Effector memory CD8-positive, alpha-beta T cell (primary cell): ENCODE measurements at places on chromosomes 16 and 17.
A peak's percentile ranks its signal among the peaks of the same experiment; 100 is the strongest.

DNA sequence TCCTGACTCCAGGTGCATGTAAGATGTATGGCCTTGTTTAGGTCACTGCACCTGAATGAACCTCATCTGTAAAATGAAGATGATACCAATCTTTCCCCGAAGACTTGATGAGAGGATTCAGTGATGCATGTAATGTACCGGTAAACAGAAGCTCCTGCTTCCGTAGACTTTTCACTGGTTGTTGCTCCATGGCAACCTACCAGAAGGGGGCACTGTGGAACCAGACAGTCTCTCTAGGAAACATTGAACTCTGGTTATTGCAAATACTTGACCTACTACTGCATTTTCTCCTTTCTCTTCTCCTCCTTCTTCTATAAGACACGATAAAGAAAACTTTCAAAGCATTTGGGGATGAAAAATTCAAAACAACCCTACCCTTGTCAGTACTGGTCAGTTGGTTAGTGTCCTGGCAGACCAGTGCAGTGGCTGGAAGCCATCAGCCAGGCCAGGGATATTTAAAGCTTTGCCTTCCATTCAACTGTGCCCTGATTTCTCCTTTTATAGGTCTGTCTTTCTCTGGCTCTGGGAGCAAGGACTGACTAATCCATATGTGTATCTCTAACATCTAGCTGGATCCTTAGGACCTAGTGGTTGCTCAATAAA is 667.4 kb upstream of the SALL1 start:
- DNase-seq = no peak
- H3K4me3 ChIP-seq = no peak overlapping the region
- no peaks in the 10 kb centered on the region for H3K27me3 ChIP-seq
- no peaks in the 10 kb centered on the region for H3K36me3 ChIP-seq
- H3K4me1 ChIP-seq = no peaks in the 10 kb centered on the region

DNA sequence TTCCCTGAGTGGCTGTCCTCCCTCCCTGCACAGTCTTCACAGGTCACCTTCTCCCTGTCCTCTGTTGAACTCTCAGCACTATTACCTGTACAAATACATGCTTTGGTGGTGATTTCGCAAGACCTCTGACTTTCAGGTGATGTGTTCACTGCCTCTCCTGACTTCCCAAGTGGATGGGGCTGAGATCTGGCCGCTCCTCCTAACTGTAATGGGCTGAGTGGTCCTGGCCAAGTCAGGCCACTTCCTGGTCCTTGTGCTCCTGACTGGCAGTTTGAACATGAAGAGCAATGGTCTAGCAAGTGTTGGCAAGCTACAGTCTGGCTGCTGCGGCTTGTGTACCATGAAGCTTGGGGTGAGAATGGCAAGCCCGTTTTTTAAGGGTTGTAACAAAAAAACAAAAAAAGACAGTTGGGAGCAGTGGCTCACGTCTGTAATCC is 11.7 kb upstream of the TMED6 start:
- H3K4me1 ChIP-seq = peaks cover 10% of the 10 kb centered on the region
- H3K27ac ChIP-seq = no peak overlapping the region
- H3K36me3 ChIP-seq = peaks cover 68% of the 10 kb centered on the region
- DNase-seq = no peak
- H3K4me3 ChIP-seq = no peak overlapping the region

GRCh38 chr17:67526700-67527099 is 149.6 kb downstream of the PITPNC1 start:
- peaks cover 9% of the 10 kb centered on the region for H3K36me3 ChIP-seq
- no peak overlapping the region for H3K4me3 ChIP-seq
- peaks cover 22% of the 10 kb centered on the region for H3K4me1 ChIP-seq
- no peak for DNase-seq
- H3K27ac ChIP-seq = peak overlapping the region; percentile 86
- no peaks in the 10 kb centered on the region for H3K27me3 ChIP-seq

- no peak for DNase-seq
- no peak overlapping the region for H3K4me3 ChIP-seq
- H3K27me3 ChIP-seq = no peaks in the 10 kb centered on the region
- no peaks in the 10 kb centered on the region for H3K4me1 ChIP-seq
- no peaks in the 10 kb centered on the region for H3K36me3 ChIP-seq
- H3K27ac ChIP-seq = no peak overlapping the region
Measured at GRCh38 chr16:9976601-9977000, 205.6 kb downstream of the GRIN2A start.

DNA sequence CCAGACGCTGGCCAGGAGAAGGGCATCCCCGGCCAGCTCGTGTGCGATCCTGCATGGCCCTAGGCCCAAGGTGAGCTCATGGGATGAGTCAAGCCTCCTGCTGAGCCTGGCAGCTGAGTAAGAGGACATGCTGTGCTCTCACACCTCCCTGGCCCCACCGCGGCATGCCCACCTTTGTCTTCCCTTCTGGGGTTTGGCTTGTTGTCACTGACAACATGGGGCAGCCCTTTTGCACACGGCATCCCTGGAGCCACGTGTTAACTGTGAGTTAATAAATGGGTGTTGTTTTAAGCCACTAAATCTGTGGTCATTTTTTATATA is 8.9 kb upstream of the TNS4 start:
- H3K36me3 ChIP-seq = peaks cover 6% of the 10 kb centered on the region
- H3K4me3 ChIP-seq = no peak overlapping the region
- no peaks in the 10 kb centered on the region for H3K27me3 ChIP-seq

- H3K36me3 ChIP-seq = no peaks in the 10 kb centered on the region
- no peak overlapping the region for H3K4me3 ChIP-seq
- no peak for DNase-seq
- H3K4me1 ChIP-seq = no peaks in the 10 kb centered on the region
Measured at GRCh38 chr17:45749831-45750335, 34.2 kb upstream of the CRHR1 start.

- H3K4me1 ChIP-seq = peaks cover 32% of the 10 kb centered on the region
- no peak overlapping the region for H3K27ac ChIP-seq
- no peak for DNase-seq
Measured at GRCh38 chr17:9985646-9986045, 80.6 kb upstream of the RCVRN start.

DNA sequence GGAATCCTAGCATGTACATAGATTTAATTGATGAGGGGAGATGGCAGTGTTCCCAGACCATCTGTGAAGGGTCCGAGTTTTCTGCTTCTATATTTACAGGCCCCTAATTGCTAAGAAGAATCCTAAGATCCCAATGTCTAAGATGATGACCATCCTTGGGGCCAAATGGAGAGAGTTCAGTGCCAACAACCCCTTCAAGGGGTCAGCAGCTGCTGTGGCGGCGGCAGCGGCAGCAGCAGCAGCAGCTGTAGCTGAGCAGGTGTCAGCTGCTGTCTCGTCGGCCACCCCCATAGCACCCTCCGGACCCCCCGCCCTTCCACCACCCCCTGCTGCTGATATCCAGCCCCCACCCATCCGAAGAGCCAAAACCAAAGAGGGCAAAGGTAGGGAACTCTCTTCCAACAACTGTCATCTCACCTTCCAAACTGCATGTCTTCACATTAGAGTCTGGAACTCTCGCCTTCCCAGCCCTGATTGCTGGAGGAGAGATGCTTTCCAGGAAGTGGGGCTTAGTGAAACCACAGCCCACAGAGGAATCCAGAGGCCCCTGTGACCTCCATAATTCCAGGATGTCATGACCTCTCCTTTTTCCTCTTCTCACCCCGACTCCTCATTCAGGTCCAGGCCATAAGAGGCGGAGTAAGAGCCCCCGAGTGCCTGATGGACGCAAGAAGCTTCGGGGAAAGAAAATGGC is 4.7 kb downstream of the CHD3 start:
- H3K4me3 ChIP-seq = no peak overlapping the region
- H3K27ac ChIP-seq = peak overlapping the region; percentile 71
- H3K36me3 ChIP-seq = peaks cover 80% of the 10 kb centered on the region
- DNase-seq = no peak

DNA sequence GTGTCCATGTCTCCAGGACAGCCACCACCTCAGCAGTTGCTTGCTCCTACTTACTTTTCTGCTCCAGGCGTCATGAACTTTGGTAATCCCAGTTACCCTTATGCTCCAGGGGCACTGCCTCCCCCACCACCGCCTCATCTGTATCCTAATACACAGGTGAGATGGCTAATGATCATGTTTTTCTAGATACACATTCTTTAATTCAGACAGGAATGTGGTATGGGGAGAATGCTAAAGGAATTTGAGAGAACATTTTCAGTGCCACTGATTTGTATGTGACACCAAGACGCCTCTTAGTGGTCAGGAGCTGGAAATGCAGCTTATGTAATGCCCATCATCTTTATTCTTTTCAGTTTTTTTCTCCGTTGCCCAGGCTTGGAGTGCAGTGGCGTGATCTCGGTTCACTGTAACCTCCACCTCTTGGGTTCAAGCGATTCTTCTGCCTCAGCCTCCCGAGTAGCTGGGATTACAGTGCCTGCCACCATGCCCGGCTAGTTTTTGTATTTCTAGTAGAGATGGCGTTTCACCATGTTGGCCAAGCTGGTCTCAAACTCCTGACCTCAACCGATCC is 8.9 kb upstream of the RAPGEFL1 start:
- no peaks in the 10 kb centered on the region for H3K27me3 ChIP-seq
- H3K4me1 ChIP-seq = peaks cover 8% of the 10 kb centered on the region
- peak overlapping the region; percentile 29 for H3K27ac ChIP-seq
- peak; percentile 26 for DNase-seq
- peaks cover 91% of the 10 kb centered on the region for H3K36me3 ChIP-seq
- H3K4me3 ChIP-seq = no peak overlapping the region

GRCh38 chr16:22813223-22813947 is 577 bp upstream of the HS3ST2 start:
- no peak overlapping the region for H3K27ac ChIP-seq
- no peaks in the 10 kb centered on the region for H3K4me1 ChIP-seq
- no peak for DNase-seq
- peaks cover 23% of the 10 kb centered on the region for H3K27me3 ChIP-seq

DNA sequence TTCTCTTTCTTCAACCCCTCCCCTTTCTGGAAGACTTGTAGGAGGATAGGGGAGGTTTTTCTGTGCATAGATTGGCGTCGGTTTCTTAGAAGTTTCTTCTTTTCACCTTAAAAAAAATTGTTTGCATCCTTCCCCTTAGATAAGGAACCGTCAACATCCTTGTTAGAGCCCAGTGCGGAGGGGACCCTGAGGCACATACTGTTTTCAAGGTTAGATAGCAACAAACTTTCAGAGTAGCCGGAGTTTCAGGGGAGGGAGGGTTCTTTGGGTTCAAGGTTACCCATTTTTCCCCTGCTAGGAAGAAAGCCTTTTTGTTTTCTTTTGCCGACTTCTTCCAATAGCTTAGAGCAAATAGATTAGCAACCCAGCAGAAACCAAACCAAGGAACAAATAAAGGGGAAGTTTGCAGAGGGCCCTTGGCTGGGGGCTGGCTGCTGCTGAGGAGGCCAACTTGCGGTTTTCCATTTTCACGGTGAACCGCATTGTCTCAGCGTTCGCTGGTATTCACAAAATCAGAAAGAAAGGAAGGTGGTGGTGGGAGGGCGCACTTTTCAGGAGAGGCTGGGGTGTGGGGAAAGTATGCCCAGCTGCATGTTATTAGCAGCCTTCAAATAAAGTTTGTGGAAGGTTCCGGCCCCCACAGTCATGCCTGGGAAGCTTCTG is 28.8 kb downstream of the MSI2 start:
- H3K36me3 ChIP-seq = peaks cover 34% of the 10 kb centered on the region
- no peaks in the 10 kb centered on the region for H3K27me3 ChIP-seq
- peak overlapping the region; percentile 74 for H3K27ac ChIP-seq
- no peak overlapping the region for H3K4me3 ChIP-seq
- peaks cover 61% of the 10 kb centered on the region for H3K4me1 ChIP-seq
- DNase-seq = no peak

DNA sequence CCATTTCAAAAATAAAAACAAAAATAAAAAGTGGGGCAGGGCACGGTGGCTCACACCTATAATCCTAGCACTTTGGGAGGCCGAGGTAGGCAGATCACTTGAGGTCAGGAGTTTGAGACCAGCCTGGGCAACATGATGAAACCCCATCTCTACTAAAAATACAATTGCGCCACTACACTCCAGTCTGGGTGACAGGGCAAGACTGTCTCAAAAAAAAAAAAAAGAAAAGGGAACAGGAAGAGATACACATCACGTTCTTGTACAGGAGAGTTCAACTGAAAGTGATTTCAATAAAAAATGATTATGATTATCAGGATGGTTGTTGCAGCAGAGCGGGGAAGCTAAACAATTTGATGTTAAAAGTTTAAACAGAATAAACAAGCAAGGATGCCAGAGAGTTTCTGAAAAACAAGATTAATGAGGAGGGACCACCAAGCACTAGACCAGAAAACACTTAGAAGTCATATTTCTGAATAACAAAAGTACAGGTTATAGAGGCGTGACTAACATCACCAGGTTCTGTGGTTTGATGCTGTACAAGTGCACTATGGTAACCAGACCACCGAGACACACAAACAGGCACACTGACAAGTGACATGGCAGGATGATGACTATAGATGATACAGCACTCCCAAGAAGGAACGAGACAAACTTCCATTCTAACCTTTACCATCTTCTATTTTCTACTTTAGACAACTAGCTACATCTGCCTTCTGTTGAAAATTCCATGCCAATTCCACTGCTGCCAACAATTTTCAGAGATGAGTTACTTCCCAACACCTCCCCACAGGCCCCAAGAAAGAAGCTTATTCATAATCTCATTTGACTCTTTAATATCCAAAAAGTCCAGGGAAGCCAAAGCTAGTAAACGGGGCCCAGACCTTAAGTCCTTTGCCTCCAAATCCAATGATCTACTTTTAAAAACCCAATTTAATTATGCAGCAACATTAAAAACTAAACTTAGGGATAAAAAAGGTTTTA is 11.8 kb downstream of the DNAJA2 start:
- peaks cover 21% of the 10 kb centered on the region for H3K4me1 ChIP-seq
- H3K4me3 ChIP-seq = peak overlapping the region; percentile 46
- H3K27ac ChIP-seq = peak overlapping the region; percentile 95

DNA sequence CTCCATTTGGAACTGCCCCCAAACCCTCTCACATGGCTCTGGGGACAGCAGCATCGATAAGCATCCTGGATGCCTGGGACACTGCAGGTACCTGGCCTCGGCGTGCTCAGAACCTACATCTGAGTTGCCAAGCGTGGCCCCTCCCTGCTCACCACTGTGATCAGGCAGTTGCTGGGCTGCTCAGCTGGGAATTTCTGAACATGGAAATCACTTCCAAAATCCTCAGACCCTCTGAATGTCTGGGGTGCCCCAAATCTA is 6.3 kb downstream of the CDH5 start:
- H3K4me3 ChIP-seq = no peak overlapping the region
- no peak overlapping the region for H3K27ac ChIP-seq
- no peak for DNase-seq
- H3K36me3 ChIP-seq = peaks cover 4% of the 10 kb centered on the region
- H3K4me1 ChIP-seq = no peaks in the 10 kb centered on the region
- peaks cover 18% of the 10 kb centered on the region for H3K27me3 ChIP-seq

DNA sequence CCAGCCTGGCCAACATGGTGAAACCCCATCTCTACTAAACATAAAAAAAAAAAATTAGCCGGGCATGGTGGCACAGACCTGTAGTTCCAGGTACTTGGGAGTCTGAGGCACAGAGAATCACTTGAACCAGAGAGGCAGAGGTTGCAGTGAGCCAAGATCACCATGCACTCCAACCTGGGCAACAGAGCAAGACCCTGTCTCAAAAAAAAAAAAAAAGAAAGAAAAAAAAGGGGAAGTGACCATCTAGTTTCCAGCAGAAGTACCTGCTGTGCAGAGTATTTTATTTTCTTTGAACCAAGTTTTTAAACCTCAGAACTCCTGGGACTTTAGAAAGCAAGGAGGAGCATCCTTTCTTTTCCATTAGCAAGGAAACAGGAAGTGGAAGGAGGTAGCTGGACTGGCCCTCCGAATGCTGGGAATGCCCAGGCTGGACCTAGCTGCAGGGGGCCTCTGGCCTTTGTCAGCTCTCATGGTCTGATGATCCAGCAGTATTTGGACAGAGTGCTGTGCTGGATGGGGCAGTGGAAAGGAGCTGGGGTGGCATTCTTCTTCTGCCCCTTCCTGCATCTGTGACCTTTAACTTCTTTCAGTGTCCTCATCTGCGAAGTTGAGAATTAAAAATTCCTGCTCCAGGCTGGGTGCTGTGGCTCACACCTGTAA is 6.6 kb downstream of the GID4 start:
- H3K27me3 ChIP-seq = no peaks in the 10 kb centered on the region
- no peak overlapping the region for H3K4me3 ChIP-seq
- H3K36me3 ChIP-seq = peaks cover 9% of the 10 kb centered on the region
- no peak for DNase-seq
